ENCODE measurements at places on chromosomes 1 and 21. TPM values are rescaled to one million over a fixed set of nuclear protein-coding genes. Genes with fewer than 3 reads are reported as not detected.

CHIA gene
- not detected for total RNA-seq

OR10K2 gene
- not detected for total RNA-seq

GBP6 gene
- total RNA-seq = 0.39 TPM

TMEM51 gene
- total RNA-seq = 18.1 TPM

KRTAP19-6 gene
- total RNA-seq = not detected

HFM1 gene
- total RNA-seq = 0.20 TPM

KPRP gene
- 0.78 TPM for total RNA-seq

GJA4 gene
- 0.17 TPM for total RNA-seq

PLA2G2C gene
- total RNA-seq = not detected

CELA2B gene
- not detected for total RNA-seq

CA6 gene
- total RNA-seq = not detected

TXNDC12 gene
- 42.0 TPM for total RNA-seq

PAX7 gene
- not detected for total RNA-seq

ITLN2 gene
- total RNA-seq = not detected

S100B gene
- not detected for total RNA-seq

FNBP1L gene
- total RNA-seq = 18.0 TPM

CELA3B gene
- total RNA-seq = not detected

All from foreskin keratinocyte (primary cell).